Smooth muscle cell of the brain vasculature (primary cell): ENCODE measurements at places on chromosomes 7 and 10.

GRCh38 chr7:157204134-157204533 is 65.4 kb downstream of the UBE3C start:
- DNase-seq, result no peak

DNA sequence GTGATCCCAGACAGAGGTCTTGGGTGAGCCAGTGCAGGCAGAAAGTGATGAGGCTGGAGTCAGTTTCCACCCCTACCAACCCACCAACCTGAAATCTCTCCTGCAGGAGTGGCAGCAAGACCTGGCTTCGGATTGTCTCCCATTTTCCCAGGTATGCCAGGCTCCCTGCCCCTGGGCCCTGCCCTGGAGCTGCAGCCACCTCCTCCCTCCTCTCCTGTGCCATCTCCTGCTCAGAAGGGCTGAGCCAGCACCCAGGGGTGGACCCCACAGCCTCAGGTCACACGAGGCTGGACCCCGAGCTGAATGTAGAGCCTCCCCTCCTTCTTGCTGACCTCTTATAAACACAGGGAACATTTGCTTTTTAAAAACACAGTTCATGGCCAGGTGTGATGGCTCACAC is 17.0 kb upstream of the LIMK1 start:
- DNase-seq, result no peak

- no peak for DNase-seq
Observed at GRCh38 chr7:123625254-123625653, 23.6 kb downstream of the ASB15 start.

DNA sequence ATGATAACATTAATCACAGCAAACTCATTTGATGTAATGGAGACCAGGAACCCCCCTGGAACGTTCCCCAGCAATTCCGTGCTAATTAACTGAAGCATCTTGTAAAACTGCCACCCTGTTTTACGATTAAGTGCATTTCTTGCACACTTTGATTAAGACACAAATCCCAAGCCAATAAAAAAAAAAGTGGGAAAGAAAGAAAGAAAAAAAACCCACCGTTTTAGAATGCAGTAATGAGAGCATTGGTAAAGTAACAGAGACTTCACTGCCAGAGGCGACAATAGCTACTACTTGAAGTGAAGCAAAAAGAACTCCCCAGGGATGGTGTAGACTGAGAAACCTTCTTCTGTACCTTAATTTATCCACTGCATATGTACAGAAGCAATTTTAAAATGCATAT is 616.1 kb downstream of the PTPRN2 start:
- DNase-seq, result no peak

DNA sequence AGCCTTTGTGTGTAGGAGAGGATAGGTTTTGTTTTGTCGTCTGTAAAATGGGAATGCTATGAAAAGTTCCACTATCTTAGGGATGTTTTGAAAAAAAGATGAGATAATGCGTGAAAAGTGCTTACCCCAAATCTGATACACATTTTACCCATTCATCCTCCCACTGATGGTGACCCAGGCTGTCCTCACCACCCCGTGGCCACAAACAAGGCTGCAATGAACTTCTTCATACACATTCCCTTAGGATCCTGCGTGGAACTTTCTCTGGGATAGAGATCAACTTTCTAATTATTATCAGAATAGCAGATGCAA is 399 bp upstream of the OGDHL start:
- DNase-seq, result no peak

DNA sequence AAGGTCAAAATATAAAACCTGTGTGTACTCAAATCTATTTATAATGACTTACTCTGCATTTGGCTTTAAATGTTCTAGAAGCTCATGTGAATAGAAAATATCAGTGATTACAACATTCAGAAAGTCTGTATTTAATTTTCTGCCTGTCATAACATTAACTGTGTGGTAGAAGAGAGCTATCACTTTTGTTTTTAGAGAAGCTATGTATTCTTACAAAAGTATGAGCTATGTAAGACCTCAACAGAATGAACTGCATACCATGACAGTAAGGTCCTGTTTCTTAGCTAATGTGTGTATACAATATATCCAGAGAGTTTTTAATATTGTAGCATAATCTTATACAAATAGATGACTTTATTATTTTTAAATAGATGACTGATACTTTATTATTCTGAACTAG is 61.5 kb downstream of the PTN start:
- DNase-seq, result no peak

GRCh38 chr10:62993121-62993520 is 140.0 kb upstream of the NRBF2 start:
- DNase-seq, result no peak

DNA sequence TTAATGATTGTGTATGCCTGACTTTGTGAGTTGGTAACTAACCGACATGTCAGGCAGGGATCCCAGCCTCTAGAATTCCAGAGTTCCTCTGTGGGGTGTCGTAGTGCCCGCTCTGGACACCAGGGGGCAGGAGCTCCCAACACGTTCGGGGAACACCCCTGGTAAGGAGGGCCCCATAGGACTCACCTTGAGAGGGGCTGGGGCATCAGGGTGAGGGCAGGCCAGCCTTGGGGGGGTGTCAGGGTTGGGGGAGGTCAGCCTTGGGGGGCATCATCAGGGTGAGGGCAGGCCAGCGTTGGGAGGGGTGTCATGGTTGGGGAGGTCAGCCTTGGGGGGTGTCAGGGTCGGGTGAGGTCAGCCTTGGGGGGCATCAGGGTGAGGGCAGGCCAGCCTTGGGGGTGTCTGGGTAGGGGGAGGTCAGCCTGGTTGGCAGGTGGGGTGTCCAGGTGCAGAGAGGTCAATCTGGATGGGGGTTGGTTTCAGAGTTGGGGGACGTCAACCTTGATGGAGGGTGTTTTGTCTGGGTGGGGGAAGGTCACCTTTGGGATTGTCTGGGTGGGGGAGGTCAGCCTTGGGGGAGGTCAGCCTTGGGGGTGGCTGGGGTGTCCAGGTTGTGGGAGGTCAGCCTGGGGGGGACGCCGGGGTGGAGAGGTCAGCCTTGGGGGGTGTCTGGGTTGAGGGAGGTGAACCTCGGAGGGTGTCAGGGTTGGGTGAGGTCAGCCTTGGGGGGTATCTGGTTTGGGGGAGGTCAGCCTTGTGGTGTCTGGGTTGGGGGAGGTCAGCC is 45.6 kb upstream of the SUN1 start:
- DNase-seq, result no peak

DNA sequence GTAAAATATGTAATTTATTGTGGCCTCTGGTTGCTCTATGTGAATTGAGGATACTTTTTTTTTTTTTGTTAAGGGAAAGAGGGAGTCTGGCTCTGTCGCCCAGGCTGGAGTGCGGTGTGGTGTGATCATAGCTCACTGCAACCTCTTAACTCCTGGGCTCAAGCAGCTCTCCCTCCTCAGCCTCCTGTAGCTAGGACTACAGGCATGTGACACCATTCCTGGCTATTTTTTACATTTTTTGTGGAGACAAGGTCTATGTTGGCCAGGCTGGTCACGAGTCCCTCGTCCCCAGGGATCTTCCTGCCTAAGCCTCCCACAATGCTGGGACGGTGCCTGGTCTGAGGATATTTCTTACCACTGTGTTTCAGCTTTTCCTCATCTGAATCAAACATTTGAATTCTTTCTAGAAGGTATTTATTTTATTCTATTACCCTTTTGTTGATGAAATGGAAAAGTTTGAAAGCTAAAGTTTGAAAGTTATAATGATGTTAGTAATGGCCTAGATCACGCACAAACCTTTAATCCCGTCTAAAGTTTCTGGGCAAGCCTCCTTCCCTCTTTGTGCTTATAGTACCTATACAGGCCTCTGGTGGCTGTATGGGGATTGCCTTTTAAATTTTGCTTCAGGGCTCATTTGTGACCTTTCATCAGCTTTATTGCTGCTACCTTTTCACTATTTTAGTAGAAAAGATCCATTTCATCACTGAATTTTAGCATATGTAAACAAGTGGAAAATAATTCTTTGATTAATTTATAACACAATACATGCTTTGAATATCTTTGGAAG is 2.0 kb downstream of the IFRD1 start:
- no peak for DNase-seq

DNA sequence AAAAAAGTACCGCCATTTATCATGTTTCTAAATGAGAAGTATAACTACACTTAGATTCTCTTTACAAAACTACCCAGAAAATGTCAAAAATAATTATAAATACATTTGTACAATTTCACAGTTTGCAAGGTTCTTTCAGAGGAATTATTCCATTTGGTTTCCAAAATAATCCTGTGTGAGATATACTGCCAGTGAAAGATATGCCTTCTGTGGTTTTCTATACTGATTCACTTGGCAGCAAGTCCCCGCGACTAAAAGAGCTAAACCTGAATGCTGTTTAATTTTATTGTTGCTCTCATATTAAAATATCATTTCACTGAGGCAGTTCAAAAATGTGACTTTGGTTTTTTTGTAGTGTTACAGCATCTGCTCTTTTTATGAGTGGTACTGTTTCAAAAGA is 364.9 kb upstream of the PLXDC2 start:
- no peak for DNase-seq

- no peak for DNase-seq
Observed at GRCh38 chr7:149283321-149283720, 21.3 kb downstream of the ZNF783 start.

DNA sequence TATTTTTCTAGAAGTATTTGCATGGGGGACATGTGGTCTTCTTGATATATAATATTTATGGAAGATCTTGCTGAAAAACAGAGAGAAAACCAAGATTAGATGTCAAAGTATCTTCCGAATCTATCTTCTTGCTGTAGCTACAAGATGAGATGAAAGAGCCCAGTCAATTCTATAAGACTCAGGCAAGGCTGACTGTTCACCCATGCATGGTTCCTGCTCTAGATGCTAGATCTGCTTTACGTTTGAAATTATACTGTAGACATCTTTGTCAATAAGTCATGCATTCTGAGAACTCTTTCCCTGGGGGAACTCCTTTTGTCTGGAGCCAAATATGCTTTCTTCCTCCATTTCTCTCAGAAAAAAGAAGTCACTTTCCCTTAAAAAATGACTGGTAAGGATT is 1292.0 kb downstream of the XPNPEP1 start:
- DNase-seq, result no peak

- no peak for DNase-seq
Observed at GRCh38 chr10:126661841-126662515, 8.5 kb downstream of the C10orf90 start.

DNA sequence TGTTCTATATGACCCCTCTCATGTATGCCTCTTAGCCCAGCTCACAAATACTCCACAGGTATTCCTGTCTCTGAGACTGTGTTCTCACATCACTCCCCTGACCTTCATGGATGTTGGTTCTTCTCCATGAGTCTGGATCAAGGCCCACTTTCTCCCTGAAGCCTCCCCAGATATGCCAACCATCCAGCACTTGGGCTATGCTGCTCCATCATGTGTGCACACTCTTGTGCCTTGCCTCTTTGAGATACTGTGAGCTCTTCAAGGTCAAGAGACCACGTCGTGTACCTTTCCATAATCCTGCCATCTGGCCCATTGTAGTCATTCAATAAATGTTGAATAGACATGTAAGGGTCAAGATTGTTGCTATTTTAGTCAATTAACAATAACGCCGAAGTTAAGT is 30.1 kb upstream of the TM9SF3 start:
- no peak for DNase-seq

- no peak for DNase-seq
Observed at GRCh38 chr10:131928248-131929095, 27.7 kb downstream of the PPP2R2D start.

DNA sequence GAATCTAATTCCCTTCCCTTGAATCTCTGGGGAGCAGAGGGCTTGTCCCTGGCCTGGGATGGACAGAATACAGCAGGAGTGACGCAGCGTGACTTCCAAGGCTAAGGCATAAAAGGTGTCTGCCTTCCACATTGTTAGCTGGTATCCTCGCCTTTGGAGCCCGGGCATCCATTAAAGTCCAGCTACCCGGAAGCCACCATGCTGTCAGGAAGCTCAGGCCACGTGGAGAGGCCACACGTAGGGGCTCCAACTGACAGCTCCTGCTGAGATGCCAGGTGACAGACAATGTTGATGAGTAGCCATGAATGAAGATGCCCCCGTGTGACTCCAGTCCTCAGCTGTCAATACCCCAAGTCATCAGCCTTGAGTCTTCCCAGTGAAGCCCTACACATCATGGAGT is 99.9 kb downstream of the OAT start:
- DNase-seq, result no peak

- DNase-seq, result no peak
Observed at GRCh38 chr7:94482796-94483195, 26.8 kb upstream of the CASD1 start.

GRCh38 chr10:35452171-35452570 is 115.9 kb downstream of the CCNY start:
- DNase-seq, result no peak

DNA sequence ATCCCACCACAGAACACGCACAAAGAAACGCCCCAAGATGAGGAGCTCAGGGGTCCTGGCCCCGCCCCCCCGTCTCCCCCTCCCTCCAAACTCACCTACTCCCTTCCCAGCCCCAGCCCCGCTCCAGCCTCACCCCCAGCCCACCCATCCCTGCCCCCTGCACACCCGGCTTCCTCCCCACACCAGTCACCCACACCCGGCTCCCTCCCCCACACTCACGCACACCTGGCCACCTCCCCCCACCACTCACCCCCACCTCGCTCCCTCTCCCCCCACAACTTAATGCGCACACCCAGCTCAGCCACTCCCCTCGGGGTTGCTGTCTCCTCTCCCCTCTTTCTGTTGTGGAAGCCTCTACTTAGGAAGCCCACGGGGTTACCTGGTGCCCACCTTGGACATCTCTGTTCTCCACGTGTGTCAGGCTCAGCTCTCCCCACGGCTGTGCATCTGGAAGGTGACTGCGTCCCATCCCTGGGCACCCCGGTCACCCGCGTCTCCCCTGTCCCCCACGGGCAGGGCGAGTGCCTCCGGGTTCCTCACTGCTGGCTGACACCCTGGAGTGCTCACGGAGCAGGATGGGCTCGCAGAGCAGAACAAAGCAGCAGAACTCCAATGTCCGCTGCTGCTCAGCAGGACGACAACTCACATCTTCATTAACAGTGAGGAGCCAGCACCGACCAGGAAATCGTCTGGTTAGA is 166.8 kb downstream of the USP6NL start:
- no peak for DNase-seq
